Activated naive CD8-positive, alpha-beta T cell treated with anti-CD3 and anti-CD28 coated beads for 36 hours (primary cell): ENCODE measurements at places on chromosomes 11 and 22.

DNA sequence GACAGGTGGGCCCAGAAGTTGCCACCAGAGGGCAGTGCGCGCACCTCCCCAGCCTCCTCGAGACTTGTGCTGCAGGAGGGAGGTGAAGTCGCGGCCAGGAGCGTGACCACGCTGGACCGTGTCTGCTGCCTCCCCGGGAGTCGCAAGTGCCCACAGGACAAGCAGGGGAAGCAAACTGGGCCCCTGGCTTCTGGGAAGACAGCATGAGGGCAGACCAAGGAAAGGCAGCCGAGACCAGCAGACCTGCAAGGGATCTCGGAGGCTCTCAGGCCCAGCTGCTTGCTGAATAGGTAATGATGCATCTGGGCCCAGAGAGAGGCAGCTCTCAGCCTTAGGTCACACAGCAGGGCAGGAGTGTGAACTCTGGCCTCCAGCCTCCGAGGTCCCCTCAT is 17.0 kb upstream of the IL2RB start:
- H3K27ac ChIP-seq = peak overlapping the region; percentile 75
- peak overlapping the region; percentile 69 for H3K4me3 ChIP-seq
- peak; percentile 81 for DNase-seq
- H3K36me3 ChIP-seq = no peaks in the 10 kb centered on the region
- peaks cover 77% of the 10 kb centered on the region for H3K4me1 ChIP-seq
- no peaks in the 10 kb centered on the region for H3K27me3 ChIP-seq

- H3K4me3 ChIP-seq = no peak overlapping the region
- no peaks in the 10 kb centered on the region for H3K27me3 ChIP-seq
- no peak overlapping the region for H3K27ac ChIP-seq
- no peaks in the 10 kb centered on the region for H3K36me3 ChIP-seq
These were observed 8.2 kb downstream of the SOX6 start for GRCh38 chr11:16347928-16348685.

DNA sequence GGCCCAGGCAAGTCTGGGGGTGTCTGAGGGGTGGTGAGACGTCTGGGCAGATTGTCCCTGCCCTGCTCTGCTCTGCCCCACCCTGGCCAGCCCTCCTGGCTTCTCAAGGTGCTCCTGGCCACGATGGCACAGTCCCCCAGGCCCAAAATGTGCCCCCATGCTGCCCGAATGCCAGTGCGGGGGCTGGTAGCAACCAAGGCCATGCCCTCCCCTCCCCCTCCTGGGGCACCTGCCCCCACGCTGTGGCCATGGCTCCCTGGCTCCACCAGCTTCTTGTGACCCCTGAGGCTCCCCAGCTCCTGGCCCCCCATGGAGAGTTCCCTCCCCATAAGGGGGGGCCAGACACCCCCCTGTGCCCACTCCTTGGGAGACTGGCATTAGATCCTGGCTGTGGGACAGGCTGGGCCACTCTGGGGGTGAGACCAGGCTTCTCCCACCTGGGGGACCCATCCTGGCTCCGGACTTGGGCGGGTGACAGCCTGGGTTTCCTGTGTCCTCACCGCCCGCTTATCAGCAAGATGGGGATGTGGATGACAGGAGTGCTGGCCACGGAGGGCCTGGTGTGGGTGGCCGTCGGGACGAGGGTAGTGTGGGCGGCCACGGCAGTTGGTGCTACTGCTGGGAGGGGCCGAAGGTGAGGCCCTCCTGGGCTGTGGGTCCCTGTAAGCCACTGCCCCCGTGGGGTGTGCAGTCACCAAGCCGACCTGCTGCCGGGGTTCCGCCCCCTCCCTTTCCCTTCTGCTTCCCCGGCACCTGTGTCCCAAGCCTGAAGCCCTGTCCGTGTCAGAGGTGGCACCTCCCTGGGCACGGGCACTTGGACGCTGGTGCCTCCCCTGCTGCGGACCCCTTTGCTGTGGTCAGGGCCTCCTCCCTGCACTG is 15.9 kb upstream of the MUC6 start:
- peaks cover 2% of the 10 kb centered on the region for H3K4me1 ChIP-seq
- H3K36me3 ChIP-seq = no peaks in the 10 kb centered on the region
- no peak overlapping the region for H3K4me3 ChIP-seq
- H3K27me3 ChIP-seq = peaks cover 10% of the 10 kb centered on the region

- no peaks in the 10 kb centered on the region for H3K4me1 ChIP-seq
- no peaks in the 10 kb centered on the region for H3K36me3 ChIP-seq
- H3K4me3 ChIP-seq = no peak overlapping the region
- H3K27ac ChIP-seq = no peak overlapping the region
- H3K27me3 ChIP-seq = peaks cover 30% of the 10 kb centered on the region
These were observed 45.8 kb upstream of the FGF3 start for GRCh38 chr11:69864686-69865661.

DNA sequence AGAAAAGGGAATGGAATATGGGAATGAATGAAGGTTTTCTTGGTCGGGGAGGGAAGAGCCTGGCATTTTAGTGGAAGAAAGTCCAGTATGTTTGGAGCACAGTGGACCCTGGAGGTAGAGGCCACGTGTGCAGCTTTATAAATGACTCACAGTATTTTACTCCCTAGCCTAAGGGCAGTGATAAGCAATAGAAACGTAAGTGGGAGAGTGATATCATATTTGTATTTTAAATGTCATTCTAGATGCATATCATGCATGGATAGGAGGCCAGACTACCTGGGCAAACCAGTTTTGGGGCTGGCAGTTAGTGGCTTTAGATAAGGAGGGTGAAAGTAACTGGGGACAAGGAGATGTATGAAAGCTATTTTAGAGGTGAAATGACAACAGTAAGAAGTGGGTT is 174.1 kb downstream of the ARHGAP42 start:
- H3K36me3 ChIP-seq = no peaks in the 10 kb centered on the region
- no peak for DNase-seq
- no peaks in the 10 kb centered on the region for H3K4me1 ChIP-seq
- no peak overlapping the region for H3K4me3 ChIP-seq
